ENCODE measurements at places on chromosomes 2 and 18.

GRCh38 chr2:11824901-11825828, 78.7 kb downstream of the LPIN1 start:
- DNase-seq: no peak

- no peak for DNase-seq
Observed at GRCh38 chr2:231182513-231182899, 15.9 kb upstream of the ARMC9 start.

DNA sequence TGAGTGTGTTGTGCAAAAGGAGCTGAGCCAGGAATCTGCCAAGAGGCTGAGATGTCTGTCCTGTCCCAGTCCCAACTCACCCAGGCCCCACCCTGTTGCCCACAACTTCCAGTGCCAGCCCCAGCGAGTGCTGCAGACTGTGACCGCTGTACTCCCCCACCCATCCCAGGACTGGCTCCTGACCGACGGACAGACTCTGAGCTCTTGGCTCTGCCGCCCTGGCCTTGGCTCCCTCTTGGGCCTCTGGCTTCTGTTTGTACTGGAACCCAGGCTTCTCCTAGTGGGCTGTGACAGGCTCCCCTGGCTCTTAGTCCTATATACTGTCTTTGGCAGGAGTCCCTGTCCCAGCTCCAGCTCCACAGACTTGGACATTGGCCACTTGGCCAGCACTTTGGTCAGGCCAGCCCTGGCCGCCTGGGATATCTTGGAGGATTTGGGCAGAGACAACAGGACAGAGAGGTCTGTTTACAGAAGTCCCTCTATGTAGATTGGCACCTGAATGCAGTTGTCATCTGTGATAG, 41.1 kb downstream of the ACOXL start:
- DNase-seq: no peak

- no peak for DNase-seq
Observed at GRCh38 chr18:59940068-59940467, 40.3 kb downstream of the PMAIP1 start.

- no peak for DNase-seq
Observed at GRCh38 chr2:60413814-60414168, 139.7 kb downstream of the BCL11A start.

DNA sequence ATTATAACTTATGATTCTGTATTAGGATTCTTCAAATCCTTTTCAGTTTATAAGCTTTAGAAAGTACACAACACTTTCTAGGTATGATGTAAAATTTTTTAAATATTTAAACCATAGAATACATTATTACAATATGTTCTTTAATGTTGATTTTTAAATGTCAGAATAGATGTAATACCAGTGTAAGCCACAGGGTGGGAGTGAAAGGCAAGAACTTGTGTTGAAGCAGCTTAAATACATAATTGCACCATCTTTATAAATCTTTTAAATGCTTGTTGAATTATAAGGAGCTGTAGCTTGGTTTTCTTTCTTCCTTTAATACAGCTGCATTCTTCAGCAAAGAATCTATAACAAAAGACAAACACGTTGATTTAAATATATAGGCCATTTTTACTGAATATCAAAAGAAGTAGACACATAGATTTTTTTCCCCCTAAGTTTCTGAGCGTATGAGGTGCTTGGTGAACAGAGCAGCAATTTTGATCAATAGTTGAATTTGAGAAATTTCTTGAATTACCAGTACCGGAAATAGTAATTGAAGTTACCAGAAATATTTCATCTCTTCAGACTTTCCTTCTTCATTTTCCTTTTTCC, 63.0 kb downstream of the TANK start:
- no peak for DNase-seq

DNA sequence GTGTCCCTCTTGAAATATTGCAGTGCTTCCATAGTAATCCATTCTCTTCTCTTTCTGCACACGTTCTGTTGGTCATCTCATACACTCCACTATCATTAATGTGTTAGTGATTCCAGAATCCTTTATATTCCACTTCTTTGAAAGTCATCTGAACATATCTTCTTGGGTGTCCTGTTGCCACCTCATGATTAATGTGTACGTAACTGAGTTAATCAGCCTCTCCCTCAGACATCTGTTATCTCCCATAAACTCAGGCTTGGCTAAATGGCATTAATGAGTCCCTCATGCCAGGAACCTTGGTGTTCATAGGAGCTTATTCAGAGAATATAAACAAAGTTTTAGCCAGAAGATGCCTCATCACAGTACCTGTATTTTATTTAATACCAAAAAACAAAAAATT, 126.4 kb downstream of the NCOA1 start:
- DNase-seq: no peak
